Gastrocnemius medialis (tissue), 4 donors: ENCODE measurements at places on chromosomes 12 and 14.

DNA sequence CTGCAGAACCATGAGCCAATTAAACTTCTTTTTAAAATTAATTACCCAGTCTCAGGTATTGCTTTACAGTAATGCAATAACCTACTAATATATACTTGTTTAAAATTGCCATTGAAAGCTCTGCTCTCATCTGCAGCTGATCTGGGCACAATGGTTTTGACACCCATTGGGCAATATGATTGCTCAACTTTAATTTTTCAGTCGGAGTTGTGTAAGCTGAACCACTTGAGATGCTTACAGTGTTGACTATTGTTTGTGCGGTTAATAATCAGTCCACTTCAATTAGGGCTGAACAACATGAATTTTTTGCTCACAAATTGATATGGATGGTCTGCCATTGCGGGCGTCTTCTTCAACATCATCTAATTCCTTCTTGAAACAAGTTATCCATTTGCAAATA lies 18.0 kb upstream of the OR4K5 start:
- no peak for DNase-seq

- no peak for DNase-seq
Measured at GRCh38 chr12:102061096-102061559, 663 bp downstream of the WASHC3 start.

- DNase-seq: no peak
Measured at GRCh38 chr14:37145395-37145794, 27.0 kb downstream of the SLC25A21 start.

GRCh38 chr14:59900556-59900955 lies 19.4 kb upstream of the LRRC9 start:
- DNase-seq: no peak

DNA sequence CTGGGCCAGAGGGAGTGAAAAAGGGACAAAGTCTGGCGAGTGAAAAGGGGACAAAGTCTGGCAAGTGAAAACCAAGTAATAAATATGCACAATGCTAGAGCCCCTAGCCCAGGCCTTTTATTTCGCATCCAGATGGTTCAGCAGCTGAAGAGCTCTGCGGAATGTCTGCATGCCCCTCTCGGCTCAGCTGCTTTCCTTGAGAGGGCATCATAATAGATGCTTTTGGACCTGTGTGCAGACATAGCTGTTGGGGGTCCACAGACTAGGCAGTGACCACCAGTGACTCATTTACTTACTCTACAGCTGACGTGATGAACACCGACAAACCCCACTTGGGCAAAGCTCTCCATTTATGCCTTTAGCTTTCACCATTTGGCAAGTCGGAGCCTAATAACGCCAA lies 4.3 kb downstream of the NIN start:
- no peak for DNase-seq

GRCh38 chr12:40560848-40561247 lies 131.4 kb upstream of the CNTN1 start:
- no peak for DNase-seq

DNA sequence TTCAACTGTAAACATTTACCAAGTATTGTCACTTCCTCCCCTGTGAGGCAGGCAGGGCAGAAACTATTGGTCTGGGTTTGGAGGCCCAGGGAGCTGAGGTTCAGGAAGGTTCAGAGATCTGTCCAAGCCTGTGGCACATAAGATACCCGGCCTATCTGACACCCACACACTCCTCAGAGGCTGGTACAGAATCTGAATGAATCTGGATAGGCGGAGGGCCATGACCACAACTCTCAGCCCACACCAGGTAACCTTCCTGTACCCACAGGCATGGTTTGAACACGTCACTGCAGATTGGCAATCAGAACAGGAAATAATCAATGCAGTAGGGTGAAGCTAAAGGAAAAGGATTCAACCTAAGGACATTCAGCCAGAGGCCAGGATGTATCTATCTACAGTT lies 92.8 kb upstream of the TMCC3 start:
- DNase-seq: no peak

- DNase-seq: no peak
Measured at GRCh38 chr12:3102771-3103410, 25.7 kb downstream of the TSPAN9 start.

GRCh38 chr14:72948481-72949138 lies 22.3 kb downstream of the DCAF4 start:
- DNase-seq: no peak
